Stimulated activated CD8-positive, alpha-beta memory T cell treated with anti-CD3 and anti-CD28 coated beads, Interleukin-4, amount 100 ng/mL, for 24 hours (primary cell): ENCODE measurements at places on chromosomes 7 and 10.

DNA sequence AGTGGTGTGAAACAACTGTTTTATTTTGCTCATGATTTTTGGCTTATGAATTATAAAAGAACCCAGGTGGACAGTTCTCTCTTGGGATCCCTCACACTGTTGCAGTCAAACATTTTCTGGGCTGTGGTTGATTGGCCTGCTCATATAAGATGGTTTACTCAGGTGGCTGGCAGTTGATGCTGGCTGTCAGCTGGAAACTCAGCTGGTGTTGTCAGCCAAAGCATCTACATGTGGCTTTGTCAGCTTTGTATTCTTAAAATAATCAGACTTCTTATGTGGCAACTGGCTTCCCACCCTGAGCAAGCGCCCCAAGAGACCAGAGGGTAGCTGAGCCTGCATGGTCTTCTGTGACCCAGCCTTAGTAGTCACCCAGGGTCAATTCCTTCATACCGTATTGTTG, 534.7 kb downstream of the NRG3 start:
- DNase-seq: no peak

DNA sequence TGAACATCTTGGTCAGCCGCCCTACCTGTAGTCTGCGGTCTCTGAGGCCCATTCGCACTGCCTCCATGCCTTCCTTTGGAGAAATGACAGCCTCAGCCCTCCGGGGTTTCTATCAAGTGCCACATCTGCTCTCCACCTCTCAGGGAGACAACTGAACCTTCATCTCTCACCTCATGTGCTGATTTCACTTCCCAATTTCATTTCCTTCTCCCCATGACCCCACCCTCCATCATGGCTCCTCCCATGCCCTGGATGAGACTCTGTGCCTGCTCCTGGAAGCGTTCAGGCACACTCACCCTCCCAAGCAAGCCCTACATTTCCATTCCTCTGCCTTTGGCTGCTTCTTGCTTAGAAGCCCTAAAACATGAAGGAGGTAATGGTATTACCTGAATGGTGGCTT, 7.8 kb upstream of the SCD start:
- DNase-seq: no peak

- DNase-seq: no peak
These were observed 2.9 kb downstream of the UNCX start for GRCh38 chr7:1235501-1236131.

DNA sequence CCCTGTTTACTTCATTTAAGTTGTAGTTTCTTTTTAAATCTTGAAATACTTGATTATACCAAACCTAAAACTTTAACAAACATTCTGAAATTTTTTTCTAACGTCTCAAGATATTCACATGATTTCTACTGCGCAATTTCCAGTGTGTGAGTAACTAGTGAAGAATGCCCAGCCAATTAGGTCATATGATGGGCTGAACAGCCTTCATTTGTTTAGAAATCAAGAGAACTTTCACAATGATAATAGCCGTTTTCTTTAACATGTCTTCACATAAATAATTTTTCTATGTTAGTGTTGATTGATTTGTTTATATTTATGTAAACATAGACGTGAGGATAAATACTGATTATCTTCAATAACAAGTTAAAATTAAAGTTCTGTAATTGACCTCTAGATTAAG, 21.8 kb downstream of the STAM start:
- no peak for DNase-seq

- DNase-seq: no peak
These were observed 201.1 kb upstream of the CCDC6 start for GRCh38 chr10:60107308-60107976.

DNA sequence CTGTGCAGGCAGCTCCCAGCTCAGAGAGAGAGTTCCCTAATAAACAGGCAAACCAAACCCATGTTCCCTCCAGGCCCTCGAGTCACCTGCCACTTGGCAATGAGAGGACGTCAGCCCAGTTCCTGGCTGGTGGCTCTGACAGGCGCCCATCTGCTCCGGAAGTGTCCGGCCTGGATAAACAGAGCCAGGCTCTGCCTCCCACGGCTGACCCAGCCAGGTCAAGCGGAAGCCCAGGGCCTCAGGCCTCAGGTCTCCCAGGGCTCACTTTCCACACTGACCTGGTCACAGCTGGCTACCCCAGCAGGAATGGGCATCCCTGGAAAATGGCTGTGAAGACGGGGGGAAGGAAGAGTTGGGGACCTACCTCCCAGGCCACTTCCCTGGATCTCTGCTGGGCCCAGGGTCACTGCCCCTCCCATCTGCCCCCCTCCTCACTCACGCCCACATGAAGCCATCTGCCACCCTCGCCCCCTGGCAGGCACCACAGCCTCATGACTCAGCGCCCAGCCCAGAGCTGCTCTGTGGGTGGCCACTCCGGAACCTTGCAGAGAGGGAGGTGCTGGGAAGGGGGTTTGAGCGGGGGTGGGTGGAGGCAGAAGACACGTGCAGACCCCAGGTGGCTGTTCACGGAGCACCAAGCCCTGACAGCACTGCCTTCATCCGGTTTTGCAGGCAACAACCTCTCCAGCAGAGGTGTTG, 37.4 kb upstream of the DUSP5 start:
- peak; percentile 21 for DNase-seq

DNA sequence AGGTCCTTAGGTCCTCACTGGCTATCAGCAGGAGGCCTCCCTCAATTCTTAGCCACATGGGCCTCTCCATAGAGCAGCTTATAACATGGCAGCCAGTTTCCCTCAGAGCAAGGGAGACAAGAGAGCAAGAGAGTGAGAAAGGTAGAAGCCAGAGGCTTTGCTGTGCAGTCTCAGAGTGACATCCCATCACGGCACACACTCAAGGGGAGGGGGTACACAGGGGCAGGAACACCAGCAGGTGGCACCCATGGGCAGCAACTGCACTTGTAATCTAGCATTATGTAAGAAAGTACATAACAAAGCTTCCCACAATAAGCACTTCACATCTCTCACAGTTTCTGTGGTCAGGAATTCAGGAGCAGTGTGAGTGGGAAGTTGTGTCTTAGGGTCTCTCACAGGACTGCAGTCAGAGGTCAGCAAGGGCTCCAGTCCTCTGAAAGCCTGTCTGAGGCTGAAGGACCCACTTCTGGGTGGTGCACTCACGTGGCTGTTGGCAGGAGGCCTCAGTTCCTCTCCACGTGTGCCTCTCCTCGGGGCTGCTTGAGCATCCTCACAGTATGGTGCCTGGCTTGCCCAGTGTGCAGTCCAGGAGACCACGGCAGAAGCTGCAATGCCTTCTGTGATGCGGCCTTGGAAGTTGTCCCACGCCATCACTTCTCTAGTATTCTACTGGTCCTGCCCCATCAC, 159.4 kb downstream of the OAT start:
- DNase-seq: no peak

- no peak for DNase-seq
These were observed 80.9 kb upstream of the AGBL3 start for GRCh38 chr7:134905375-134905774.

GRCh38 chr10:29326299-29326698, 37.4 kb downstream of the LYZL1 start:
- no peak for DNase-seq

DNA sequence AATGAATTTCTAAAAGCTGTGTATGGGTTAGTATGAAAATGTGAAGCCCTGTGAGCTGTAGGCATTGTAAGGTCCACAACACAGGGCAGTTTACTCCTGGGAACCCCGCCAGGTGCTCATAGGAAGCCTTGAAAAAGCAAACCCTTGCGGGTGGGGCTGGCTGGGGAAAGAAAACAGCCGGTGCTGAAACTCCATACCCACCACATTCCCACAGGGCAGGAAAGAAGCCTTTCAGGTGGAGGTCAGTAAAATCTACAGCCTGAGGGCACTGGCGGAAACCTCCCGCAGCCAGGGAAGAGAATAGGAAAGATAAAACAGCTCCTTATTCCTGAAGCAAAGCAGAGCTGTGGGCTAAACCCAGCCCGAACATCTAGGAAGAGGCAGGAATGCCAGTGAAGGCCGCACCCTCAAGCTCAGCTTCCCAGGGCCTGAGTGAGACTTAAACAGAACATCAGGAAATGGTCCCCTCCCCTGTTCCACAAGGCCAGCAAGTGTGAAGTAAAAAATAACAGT, 34.7 kb downstream of the PODXL start:
- DNase-seq: no peak

DNA sequence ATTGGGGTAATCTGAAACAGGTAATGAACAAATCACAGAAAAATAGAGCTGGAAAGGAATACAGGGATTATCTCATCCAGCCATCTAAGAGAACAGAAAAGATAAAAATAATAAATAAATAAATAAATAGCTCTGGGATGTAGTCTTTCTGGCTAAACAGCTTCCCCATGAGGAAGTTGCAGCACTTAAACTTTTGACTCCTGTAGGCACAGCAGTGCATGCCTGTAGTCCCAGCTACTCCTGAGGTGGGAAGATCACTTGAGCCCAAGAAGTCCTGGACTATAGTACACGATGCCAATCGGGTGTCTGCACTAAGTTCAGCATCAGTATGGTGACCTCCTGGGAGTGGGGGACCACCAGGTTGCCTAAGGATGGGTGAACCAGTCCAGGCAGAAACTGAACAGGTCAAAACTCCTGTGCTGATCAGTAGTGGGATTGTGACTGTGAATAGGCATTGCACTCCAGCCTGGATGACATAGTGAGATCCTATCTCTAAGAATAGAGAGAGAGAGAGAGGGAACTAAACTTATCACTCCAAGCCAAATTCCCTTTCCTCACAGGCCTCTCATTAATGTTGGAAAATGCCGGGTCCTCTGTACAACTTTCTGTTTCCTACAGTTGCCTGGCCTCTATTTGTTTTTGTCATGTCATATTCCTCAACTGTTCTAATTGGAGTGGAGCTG, 61.7 kb upstream of the CDK13 start:
- DNase-seq: no peak

DNA sequence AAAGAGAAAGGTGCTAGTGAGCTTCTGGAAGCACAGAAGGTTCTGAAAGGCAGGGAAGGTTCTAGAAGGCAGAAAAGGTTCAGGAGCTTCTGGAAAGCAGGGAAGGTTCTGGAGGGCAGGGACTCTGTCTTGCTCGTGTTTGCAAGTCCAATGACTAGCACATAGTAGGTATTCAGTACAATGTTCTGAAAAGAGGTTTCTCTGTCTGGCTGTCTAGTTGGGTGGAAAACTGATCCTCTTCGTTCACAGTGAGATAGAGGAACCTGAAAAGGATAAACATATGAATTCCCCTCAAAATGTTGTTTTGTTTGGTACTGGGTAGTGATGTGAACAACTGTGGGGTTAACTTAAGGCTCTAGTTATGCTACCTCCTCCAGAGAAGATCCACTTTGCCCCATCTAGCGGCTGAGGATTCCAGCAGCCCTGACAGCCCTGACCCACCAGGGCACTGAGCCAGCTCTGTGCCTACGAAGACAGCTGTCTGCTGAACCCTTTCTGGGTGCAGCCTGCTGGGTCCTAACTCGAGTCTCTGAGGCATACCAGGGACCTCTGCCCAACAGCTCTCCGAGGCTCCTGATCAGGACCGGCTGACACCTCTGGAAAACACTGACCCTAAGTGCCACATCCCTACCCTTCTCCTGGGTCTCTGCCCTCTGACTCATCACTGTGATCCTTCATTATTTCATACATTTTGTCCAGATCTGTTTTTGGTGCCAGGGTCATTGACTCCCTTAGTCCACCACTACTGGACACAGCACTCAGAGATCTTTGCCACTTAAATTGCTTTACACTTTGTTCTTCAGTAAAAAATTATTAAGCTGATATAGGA, 15.4 kb downstream of the PTPRN2 start:
- no peak for DNase-seq

GRCh38 chr10:2900530-2900929, 166.8 kb upstream of the PFKP start:
- no peak for DNase-seq

DNA sequence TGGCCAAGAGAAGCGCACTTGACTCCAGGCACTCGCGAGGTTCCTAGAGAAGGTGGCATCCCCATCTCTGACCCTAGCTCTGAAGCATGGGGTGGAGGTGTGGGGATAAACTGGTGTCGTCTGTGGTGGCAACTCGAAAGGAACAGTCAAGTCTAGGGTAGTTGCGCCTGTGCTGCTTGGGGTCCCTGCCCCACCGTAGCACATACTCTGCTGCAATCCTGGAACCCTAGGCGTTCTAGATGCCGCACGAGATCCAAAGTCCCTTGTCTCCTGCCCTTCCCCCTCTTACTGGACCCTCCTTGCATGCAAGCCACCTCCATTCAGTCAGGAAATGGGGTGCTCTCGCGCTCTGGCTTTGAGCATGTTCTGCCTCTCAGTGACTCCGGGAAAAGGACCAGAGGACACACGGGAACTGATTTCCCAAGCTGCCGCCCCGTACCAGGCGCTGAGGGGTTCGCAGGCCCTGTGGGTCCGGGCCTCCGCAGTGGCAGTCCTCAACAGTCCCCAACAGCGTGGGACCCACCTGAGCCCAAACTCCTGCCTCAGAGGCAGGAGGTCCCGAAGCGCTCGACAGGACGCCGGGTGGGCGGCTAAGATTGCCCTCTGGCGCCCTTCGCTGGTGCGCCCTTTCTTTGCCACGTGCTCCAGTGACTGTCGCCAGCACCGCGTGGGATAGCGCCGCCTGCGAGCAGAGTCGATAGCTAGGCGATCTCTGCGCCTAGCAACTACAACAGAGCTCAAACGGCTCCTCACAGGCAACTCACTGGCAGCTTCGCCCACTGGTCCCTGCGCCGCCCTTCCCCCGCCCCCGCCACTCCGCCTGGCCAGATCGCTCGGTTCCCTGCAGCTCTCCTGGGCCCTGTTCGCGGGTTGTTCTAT, 452.0 kb downstream of the REEP3 start:
- DNase-seq: no peak

DNA sequence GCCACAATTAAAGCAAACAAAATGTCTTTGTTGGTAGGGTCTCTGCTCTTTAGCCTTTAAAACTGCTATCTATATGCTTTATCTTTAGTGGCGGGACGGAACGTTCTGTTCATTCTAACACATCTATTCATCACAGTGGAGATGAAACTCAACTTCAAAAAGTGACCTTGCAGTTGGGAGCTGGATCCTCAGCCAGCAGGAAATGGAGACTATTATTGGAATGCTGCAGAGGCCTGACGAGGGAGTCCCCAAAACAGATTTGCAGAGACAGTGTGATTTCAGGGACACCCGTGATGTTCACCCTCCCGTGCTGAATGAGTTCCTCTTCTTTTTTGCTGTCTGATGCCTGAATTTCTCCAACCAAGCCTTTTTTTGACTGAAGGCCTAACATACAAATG, 306.0 kb upstream of the SHH start:
- DNase-seq: no peak

- DNase-seq: no peak
These were observed 264.2 kb downstream of the MAD1L1 start for GRCh38 chr7:1968397-1969111.

DNA sequence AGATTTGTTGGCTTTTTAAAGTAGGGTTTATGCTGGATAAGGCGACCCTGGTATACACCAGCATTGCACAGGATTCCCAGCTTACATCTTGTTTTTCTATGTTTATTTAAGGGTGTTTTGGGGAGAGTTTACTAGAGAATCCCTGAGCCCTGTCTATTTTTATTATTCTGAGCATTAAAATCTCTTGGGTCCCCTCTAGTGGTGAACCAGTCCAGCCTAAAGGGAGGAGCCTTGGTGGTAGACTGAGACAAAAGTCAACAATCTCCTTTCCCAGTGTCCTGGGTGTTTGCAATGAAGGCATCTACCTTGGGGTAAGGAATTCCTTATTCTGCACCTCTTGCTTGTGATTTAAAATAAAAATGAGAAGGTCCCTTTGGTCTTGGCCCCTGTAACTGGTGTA, 38.2 kb downstream of the ANTXRL start:
- no peak for DNase-seq

GRCh38 chr10:70669015-70669414, 3.3 kb upstream of the ADAMTS14 start:
- no peak for DNase-seq

- DNase-seq: no peak
These were observed 74.6 kb upstream of the FRMD4A start for GRCh38 chr10:14405076-14406065.
